Hematopoietic multipotent progenitor cell treated with erythropoietin and hydrocortisone succinate and interleukin-3 and kit ligand, for 17 days (in vitro differentiated cells): ENCODE measurements at places on chromosomes 3 and 15.

DNA sequence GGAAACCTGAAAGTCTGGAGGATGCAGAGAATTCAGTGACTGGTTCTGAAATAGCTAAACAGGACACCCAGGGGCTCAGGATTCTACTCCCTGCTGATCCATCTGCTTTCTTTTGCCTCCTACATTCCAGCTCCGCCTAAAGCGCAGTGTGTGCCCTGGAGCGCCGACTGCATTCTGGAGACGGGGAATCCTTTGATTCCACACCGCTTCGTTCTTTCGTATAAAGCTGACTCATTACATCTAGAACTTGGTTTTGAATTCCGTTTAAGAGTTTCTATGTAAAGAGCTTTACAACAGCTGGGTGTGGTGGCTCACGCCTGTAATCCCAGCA is 61.8 kb downstream of the SENP2 start:
- DNase-seq, result no peak

DNA sequence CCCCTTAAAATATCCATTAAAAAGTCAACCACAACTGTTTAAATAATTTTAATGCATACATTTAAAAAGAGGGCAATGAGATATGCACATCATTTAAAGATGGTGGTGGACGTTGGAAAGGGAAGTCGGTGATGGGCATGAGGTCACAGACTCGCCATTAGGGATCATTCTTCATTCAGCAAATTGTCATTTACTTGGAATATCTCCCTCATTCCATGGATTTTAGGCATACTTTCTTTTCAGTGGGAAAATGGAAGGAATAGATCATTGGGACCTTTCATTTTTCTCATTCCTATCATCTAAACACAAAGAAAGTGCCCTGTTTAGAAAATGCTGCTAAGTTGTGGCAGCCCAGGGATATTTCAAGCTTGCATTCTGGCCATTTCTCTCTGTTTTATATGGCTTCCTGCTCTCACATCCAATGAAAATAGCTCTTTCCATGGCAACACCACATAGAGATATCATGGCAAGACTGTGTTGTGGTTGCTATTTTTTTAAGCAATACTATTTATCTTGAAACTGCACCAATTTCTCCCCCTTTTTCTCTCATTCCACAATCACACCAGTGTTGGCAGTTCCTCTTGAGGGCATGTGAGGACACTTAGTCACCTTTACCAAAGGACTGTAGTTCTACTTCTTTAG is 40.7 kb upstream of the LMCD1 start:
- DNase-seq, result no peak

- no peak for DNase-seq
Measured at GRCh38 chr15:31511707-31512310, 185.2 kb downstream of the KLF13 start.

GRCh38 chr3:104642827-104643226 is 723.9 kb upstream of the ALCAM start:
- DNase-seq, result no peak
